ENCODE measurements at places on chromosomes 5 and 9.

DNA sequence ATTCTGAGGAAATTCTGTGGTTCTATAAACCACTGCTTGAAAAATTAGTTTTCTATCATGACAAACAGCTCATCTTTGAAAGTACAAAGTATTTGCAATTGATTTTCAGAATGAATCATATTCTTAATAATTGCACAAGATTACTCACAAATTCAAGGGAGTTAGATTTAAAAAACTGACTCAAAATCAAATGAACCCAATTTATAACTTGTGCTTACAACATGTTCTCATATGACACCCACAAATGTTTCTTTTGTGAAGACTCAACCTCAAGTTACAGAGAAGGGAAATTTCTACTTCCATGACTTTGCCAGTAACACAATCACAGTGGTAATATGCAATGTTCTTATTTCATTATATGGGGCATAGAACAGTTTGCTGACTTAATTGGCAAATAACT lies 272.0 kb upstream of the ACTBL2 start:
- no peak for DNase-seq

DNA sequence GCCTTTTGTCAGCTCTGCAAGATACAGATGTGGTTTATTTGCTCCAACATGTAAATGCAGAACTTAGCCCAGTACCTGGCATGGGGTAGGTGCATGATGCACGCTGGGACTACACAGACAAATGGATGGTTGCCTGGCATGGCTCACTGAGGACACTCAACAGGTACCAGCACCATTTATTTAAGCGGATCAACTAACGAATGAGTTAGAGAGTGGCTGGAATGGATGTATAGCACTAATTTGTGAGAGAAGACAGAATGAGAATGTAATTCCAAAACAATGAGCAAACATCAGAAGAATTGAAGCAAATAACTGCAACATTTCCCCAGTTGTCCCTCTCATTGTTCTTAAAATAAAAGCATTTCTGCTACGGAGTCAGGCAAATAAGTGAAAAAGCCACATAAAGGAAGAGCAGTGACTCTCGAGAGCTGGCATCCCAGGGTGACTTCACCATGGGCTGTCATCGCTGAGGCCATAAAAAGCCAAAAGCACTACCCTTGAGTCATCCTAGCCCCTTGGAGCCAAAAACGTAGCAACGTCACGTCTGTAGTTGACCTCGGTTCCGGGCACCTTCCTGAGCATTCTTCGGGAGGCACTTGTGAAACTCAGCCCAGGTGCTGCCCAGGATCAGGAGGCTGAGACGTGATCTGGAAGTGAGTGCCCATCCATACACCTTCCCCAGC lies 290.3 kb downstream of the NSG2 start:
- DNase-seq, result no peak

DNA sequence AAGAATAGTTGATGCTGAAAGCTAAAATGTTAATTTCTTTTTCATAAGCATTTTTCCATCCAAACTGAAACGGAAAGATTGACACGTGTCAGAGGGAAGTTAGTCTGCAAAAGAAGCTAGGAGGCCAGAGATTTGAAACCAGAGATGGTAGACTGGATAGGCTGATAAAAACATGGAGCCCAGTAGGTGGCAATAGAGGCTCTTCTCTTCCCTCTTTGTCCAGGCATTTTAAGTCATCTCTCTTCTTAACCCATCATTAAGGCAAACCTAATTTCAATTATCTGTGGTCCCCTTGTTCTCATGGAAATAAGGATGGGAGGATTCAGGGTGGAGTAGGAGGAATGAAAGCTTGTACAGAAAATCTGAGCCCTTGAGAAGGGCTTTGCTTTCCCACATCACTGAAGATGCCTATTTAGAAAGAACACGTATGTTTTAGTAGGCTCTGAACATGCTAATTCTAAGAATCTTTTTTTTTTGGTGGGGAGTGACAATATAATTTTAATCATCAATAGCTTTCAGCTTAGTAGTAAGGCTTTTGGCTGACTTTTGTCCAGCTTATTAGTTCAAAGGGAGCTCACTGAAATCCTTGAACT lies 66.6 kb downstream of the ZNF474 start:
- peak; percentile 63 for DNase-seq

- DNase-seq, result peak; percentile 100
These were observed at the start of gene HSPA9 for GRCh38 chr5:138575194-138576015. Gene HSPA9, minus strand, starts transcription at chr5:138575401. Its CDS starts 83 bp downstream, at chr5:138575318.

DNA sequence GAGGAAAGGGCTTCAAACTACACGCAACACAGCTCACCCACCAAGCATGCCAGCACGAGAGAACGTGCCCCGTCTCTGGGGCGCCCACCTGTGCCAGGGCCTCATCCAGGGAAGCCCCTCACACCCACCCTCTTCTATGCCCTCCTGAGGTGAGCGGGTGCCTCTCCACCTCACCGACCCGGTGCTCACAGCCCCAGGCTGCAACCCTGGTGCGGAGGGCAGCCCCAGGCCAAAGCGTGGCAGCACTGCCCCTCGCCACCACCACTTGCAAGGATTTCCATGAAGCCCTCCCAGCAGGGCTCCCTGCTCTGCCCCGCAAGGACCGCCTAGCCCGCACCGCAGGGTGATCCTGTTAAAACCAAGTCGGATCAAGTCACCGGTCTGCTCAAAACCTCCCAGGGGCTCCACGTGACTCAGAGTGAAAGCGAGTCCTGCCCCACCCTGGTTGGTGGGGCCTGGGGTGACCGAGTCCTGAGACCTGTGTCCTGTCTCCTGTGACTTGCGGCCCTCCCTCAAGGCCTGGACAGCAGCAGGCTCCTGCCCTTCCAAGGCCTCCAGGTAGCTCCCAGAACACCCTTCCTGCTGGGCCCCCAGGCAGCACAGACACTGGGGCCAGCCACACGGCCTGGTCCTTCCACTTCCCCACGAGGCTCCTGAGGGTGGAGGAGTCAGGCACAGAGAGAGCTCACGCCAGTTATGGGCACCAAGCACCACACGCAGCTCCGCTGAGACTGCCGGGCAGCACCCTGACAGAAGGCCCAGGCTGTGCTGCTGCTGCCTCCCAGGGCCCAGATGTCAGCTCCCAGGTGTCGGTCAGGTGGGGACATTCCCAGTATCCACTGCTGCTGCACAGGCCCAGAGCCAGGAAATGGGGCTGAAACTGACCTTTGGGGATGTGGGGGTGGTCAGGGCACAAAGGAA lies 12.7 kb downstream of the BRD3 start:
- DNase-seq, result no peak

DNA sequence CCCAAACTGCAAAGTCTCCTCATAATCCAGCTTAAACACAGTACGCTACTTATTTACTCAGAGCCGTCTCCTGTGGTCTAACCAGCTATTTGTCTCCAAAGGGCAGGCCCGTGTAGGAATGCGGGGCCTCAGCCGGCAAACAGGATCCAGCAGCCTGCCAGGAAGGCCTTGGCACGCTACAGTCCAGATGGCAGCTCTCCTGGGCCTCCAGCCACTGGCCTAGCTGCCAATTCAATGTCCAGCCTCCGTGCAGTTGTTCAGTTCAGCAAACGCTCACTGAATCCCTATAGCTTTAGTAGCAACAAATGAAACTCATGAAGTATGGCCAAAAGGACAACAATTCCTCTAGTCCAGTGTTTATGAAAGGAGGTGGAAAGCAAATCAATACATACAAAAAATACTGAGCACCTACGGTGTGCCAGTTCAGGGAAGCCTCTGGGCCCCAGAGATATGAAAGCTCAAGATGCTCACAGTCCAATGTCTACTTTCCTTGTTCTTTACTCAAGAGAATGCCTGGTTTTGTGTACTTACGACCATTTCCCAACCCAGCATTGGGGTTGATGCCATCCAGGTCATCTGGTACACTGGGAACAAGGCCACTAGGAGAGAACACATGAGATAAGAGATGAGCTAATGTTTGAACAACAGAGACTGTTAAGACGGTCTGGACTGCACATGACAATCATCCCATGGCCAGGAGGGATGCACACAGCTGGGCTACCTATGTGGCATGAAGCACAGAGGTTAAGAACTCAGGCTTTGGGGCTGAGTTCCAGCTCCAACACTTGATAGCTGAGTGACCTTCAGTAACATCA lies 8.3 kb downstream of the CDK5RAP2 start:
- DNase-seq, result peak; percentile 63

GRCh38 chr9:127181595-127182190 lies 59.3 kb upstream of the ANGPTL2 start:
- DNase-seq, result no peak

GRCh38 chr5:61055434-61056006 lies 106.7 kb downstream of the SMIM15 start:
- peak; percentile 23 for DNase-seq

- no peak for DNase-seq
These were observed 273.4 kb downstream of the SLIT3 start for GRCh38 chr5:169027501-169028061.

DNA sequence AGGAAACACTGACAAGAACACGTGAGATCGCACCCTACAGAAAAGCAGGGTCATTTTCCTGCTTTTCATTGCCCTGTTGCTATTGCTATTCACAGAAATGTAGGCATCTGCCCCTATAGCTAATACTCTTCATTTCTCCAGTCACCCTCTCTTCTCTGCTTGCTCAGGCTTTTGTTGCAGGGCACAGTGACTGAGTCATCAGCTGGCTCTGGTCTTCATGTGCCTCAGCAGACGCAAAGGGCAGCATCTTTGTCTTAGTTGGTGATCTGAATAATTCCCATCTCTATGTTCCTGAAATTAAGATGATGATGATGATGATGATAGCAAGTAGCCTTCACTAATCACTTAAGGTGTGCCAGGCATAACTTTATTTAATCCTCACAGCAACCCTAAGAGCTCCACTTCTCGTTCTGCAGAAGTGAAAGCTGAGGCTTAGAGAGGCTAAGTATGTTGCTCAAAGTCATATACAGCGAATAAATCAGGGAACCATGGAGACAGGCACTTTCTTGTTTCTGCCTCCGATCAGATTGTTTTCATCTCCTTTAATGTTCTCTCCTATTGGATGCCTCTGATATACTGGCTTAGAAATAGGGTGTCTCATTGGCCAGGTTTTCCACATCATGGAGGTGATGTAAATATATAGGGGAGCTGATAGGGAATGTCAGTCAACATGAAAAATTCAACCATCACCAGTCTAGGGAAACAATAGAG lies 133.0 kb upstream of the STK32A start:
- DNase-seq, result peak; percentile 17

- DNase-seq, result no peak
These were observed 8.0 kb downstream of the STC2 start for GRCh38 chr5:173320259-173320658.

GRCh38 chr9:108444400-108445358 lies 411.1 kb downstream of the ACTL7B start:
- no peak for DNase-seq

- no peak for DNase-seq
These were observed 135.1 kb downstream of the SIL1 start for GRCh38 chr5:139062910-139063663.

GRCh38 chr5:126139773-126140172 lies 283.4 kb upstream of the GRAMD2B start:
- no peak for DNase-seq

GRCh38 chr9:98971168-98971914 lies 27.6 kb downstream of the COL15A1 start:
- DNase-seq, result no peak

GRCh38 chr5:177367981-177368868 lies 10.5 kb downstream of the RGS14 start:
- DNase-seq, result no peak

- no peak for DNase-seq
These were observed 187.5 kb upstream of the NR4A3 start for GRCh38 chr9:99634186-99634585.

DNA sequence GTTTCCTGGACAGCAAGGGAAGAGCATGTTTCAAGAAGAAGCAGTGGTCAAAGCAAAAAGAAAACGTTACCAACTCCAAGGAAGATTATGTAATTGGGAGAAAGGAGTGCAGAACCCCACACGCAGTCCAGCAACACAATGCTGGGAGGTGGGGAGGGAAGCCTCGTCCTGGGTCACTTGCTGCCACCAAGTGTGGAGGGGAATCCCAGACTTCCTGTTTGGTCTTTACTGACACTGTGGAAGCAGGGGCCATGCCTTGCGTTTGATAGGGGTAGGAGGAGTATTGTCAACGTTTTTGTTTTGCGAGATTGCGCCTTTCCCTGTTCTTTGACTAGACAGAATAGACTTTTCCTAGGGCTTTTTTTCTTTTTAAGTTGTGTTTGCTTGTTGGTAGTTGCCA lies 421.0 kb downstream of the KDM4C start:
- no peak for DNase-seq

DNA sequence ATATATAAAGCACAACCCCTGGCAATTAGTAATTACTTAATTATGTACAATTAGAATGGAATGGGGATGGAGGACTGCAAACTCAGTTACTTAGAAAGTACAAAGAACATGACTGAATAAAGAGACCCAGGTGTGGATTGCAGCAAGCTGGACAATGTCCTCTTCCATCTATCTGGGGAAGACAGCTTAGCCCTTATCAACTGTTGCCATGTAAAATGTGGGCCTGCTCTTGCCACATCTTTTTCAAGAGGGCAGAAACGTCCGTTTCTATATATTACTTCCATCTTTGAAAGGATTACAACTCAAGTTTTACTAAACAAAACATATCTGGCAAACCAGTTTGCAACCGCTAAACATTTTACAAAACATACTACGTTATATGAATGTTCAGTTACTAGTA lies 26.2 kb downstream of the GOLPH3 start:
- no peak for DNase-seq

DNA sequence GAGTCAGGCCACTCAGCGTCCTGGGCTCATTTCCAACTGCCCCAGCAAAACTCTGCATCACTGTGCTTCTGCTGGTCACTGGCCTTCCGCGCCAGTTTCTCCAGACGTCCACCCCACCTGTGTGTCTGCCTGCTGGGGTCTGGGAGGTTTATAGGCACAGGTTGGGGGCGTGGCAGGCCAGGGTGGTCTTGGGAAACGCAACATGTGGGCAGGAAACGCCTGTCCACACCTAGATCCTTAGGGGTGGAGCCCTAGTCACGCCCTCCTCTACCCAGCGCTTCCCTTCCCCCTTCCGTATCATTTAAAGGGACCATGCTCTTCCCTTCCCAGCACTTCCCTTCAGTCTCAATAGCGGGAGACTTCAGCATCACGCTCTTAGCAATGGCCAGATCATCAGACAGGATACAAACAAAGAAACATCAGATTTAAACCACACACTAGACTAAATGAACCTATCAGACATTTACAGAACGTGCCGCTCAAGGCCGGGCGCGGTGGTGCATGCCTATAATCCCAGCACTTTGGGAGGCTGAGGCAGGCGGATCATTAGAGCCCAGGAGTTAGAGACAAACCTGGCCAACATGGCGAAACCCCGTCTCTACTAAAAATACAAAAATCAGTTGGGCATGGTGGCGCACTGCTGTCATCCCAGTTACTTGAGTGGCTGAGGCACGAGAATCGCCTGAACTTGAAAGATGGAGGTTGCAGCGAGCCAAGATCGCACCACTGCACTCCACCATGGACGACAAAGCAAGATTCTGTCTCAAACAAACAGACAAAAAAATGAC lies 11.8 kb upstream of the BTNL9 start:
- no peak for DNase-seq
